Activated naive CD8-positive, alpha-beta T cell treated with anti-CD3 and anti-CD28 coated beads, Interleukin-2, amount 10 ng/mL, durations not matched to agents 7 days and 5 days (primary cell): ENCODE measurements at places on chromosomes 2 and 18. TPM values are rescaled to one million over a fixed set of nuclear protein-coding genes. Genes with fewer than 3 reads are reported as not detected.

DNA sequence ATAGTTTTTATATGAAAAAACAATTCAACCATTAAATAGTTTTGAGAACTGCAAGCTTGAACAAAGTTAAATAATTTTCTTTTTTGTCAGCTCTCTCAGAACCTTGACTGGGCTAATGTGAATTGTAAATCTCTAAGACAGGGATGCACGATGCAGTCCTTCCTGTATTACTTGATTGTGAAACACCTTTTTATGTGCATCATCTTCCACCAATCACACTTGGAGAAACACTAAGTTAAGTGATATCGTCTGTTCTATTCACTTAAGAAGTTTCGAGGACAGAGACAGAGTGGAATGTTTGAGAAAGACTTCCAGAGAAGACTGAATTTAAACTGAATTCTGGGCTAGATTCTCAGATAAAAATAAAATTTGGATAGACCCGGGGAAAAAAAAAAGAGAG is 238.2 kb downstream of the MREG start:
- DNase-seq: no peak

GRCh38 chr2:88097891-88098557 is 29.8 kb downstream of the FABP1 start:
- no peak for DNase-seq

GRCh38 chr18:61062258-61062657 is 271.0 kb upstream of the CDH20 start:
- no peak for DNase-seq

- no peak for DNase-seq
These were observed 1607.3 kb upstream of the CELF4 start for GRCh38 chr18:39172695-39173421.

DNA sequence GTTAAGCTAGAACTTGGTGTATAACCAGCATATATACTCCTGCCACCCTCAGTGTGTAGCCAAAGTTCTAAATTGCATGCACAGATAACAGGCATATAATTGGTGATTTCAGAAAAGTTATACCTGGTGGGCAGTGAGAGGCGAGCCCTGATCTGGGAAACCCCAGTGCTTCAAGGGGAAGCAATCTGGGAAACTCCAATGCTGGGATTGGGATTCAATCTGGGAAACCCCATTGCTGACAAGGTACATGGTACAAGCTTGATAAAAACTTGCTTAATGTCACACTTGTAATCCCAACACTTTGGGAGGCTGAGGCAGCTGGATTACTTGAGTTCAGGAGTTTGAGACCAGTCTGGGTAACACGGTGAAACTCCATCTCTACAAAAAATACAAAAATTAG is 147.6 kb downstream of the NEDD4L start:
- no peak for DNase-seq

GRCh38 chr18:59959606-59960005 is 59.8 kb downstream of the PMAIP1 start:
- DNase-seq: no peak

GRCh38 chr2:219468410-219469185 is 30.1 kb upstream of the GMPPA start:
- no peak for DNase-seq

GRCh38 chr2:153228904-153229303 is 249.7 kb downstream of the RPRM start:
- no peak for DNase-seq

DNA sequence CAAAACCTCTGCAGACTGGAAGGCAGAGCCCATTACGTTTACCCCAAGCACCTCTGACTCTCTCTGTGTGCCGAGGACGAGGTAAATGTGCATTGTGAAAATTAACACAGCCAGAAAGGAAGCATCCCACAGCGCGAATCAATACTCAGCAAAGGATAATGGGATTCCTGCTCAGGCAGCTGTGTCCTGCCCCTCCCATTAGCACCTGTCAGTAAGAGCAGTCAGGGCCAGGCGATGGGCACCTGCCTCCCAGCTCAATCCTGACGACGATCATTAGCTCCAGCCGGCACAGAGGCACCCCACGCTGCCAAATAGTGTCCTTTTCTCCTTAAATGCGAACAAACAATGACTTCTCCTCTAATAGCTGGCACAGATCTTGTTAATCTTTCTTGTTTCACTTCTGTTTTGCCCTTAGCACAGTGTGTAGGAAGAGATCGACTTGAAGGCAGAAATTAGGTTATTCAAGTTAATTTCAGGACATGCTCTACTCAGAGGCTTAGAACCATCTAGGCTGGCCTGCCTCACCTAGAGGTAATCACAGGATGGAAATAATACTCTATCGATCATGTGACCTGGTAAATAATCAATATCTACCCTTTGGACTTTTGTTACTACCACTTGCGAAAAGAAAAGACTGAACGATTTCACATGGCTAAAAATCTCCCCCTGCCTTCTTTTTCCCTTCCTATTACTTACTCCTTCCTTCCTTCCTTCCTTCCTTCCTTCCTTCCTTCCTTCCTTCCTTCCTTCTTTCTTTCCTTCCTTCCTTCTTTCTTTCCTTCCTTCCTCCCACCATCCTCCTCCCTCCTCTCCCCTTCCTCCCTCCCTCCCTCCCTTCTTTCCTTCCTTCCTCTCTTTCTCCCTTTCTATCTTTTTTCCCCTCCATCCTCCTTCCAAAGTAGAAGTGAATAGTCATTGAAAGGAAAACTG is 487.9 kb upstream of the ID2 start:
- DNase-seq: no peak

DNA sequence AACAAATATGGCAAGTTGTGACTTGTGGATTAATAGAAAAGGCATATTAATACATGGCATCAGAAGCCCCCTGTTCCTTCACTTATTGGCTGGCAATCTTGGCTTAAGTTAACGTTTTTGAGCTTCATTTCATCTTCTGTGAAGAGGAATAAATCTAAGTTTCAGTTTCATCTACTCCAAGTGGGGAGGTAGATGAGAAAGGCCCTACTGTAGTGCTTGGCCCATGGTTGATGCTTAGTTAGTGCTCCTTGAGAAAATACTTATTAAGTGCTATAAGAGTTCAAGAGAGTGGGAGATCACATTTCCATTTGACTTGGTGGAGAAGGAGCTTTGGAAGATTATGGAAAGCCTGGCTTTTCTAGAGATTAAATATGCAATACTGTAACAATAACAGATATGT is 244.3 kb downstream of the BABAM2 start:
- DNase-seq: no peak

DNA sequence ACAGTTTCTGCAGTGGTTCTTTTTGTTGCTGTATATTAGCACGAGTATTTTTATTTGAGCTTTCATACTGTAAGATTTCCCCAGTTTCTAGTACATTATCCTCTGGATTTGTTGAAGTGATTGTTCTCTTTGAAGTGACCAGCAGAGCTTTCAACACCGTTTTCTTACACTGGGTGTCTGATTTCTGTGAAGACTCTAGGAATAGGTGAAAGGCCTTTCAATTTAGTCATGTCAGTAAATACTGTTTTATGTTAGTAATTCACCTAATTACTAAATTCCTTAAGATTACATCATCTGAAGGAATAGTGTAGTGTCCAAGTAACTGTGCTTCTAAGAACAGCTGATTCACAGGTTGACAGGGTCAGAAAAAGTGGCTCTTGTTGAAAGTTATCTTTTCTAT is 2.3 kb downstream of the PPM1B start:
- no peak for DNase-seq

- no peak for DNase-seq
These were observed 7.3 kb upstream of the ATP5MC3 start for GRCh38 chr2:175188761-175189160.

GRCh38 chr18:48544661-48545415 is 6.0 kb downstream of the CTIF start:
- DNase-seq: no peak

TEX261 gene
- total RNA-seq: 55.5 TPM

GYPC gene
- 132 TPM for total RNA-seq

ICA1L gene
- total RNA-seq: 4.5 TPM

BARD1 gene
- total RNA-seq: 40.8 TPM

MC4R gene
- total RNA-seq: not detected

PTPN4 gene
- total RNA-seq: 109 TPM

RPRM gene
- not detected for total RNA-seq

SNRNP27 gene
- 46.0 TPM for total RNA-seq

FBLN7 gene
- total RNA-seq: 1.1 TPM

FNDC4 gene
- total RNA-seq: not detected

WNT10A gene
- total RNA-seq: 2.5 TPM

TBC1D8 gene
- total RNA-seq: 0.79 TPM
